ENCODE measurements at places on chromosomes 7 and 10.

- DNase-seq: no peak
Measured at GRCh38 chr10:101097881-101098280, 33.2 kb upstream of the TLX1 start.

DNA sequence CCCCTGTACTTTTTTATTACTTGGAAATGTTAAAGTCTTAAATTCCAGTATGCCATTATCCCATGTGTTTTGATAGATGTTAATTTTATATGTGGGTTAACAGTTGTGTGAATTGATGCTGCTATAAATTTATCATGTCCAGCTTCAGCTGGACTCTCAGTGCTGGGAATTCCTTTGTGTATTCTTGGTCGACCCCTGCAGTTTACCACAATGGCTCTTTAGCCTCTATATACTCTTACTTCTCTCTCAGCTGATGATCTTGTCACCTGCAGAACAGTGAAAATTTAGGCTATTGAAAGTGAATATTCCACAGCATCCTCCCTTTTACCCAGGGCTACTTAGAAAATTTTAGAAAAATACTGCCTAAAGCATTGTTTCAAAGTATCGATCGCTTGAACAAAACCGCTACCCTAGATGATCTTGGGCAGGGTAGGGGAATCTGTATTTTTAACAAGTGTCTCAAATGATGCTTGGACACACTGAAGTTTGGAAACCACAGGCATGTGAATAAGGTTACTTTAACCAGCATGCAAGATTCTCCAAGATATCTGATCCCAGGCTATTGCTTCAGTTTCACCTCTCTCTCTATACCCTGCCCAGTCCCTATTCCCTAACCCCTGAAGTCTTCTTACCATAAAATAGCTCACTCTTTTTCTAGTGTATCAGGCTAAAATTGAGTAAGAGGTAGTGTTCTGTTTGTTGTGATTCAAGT, 25.4 kb downstream of the LCOR start:
- DNase-seq: no peak

DNA sequence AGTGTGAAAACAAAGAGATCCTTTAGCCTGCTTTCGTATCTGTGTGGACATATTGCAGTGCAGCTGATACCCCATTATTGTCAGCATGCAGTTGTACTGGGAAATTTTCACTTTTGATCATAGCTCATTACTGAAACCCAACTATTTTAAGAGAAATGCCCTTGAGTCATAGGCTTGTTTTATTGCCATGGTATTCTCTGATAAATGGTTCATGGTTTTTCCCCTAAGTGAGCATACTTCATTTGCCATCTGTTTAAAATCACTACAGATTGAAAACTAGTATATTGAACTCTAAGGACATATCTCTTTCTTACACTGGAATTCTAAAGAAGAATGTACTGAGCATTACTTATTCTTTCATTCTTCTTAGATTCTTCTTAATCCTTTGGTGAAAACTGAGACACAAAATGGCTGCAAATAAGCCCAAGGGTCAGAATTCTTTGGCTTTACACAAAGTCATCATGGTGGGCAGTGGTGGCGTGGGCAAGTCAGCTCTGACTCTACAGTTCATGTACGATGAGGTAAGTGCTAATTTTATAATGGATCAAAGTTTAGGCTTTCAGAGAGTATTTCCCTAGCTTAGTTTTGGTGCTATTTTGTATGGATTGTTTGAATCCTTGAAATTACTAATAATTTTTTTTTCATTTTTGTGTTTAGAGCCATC, 63.0 kb downstream of the RALA start:
- no peak for DNase-seq

GRCh38 chr7:3992841-3993240, 689.3 kb upstream of the FOXK1 start:
- no peak for DNase-seq

DNA sequence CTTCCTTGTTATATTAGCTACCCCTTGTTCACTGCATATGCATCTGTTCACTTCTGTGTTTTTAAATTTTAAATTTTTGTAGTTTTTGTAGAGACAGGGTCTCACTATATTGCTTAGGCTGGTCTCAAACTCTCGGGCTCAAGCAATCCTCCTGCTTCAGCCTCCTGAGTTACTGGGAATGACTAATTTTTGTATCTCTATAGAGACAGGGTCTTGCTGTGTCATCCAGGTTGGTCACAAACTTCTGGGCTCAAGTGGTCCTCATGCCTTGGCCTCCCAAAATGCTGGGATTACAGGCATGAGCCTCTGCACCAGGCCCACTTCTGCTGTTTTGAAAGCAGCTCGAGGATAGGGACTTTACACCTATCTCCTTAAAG, 64.6 kb downstream of the PRTFDC1 start:
- no peak for DNase-seq

- DNase-seq: no peak
Measured at GRCh38 chr10:13189961-13190360, 28.6 kb downstream of the MCM10 start.

DNA sequence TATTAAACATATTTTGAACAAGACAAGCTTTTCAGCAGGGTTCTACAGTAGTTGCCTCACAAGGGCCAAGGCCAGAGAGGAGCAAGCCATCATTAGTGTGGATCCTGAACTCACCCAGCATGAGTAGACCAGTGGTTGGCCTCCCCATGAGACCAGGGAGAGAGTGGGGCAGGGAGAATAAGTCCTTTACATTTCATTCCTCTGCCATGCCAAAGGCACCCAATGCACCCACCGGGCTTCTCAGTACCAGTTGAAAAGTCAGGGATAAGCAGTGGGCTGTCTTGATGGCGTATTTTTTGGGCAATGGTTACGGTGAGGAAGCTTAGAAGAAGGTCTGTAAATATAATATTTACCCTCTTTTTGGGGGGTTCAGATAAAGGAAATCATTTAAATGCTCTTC, 16.6 kb downstream of the CRTAC1 start:
- DNase-seq: no peak

- no peak for DNase-seq
Measured at GRCh38 chr7:127961786-127962453, 69.3 kb downstream of the LRRC4 start.

GRCh38 chr7:1691601-1692514, 21.8 kb downstream of the ELFN1 start:
- DNase-seq: no peak

DNA sequence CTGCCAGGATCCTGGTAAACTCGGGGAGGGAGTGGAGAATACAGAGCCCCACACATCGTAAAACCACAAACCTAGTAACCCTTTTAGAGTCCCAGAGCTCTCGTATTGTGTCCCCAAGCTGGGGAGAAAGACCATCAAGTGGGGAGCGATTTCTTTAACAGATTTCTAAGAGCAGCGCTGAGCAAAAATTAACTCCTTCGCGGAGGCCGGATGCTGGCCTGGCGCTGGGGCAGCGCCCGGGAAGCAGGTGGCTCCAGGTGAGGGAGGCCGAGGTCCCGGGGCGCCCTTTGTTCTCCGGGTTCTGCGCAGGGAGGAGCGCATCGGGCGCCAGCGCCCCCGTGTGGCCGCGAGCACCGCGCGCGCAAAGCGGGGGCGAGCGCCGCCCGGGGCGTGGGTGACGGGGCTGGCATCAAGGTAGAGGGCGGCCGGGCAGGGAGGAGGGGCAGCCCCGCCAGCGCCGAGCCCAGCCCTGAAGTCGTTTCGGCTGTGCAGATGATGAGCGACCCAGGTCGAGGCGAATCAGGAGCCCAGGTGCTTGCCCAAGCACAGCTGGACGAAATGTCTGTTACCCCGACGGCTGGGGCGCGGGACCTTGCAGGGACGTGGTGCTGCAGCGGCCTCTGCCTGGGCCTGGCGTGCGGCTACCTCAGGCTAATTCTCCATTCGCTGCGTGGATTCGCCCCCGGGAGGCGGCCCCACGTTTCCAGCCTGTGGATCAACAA, 10.4 kb upstream of the FGFR2 start:
- peak; percentile 5 for DNase-seq

GRCh38 chr10:84208023-84208422, 13.7 kb downstream of the CDHR1 start:
- no peak for DNase-seq

DNA sequence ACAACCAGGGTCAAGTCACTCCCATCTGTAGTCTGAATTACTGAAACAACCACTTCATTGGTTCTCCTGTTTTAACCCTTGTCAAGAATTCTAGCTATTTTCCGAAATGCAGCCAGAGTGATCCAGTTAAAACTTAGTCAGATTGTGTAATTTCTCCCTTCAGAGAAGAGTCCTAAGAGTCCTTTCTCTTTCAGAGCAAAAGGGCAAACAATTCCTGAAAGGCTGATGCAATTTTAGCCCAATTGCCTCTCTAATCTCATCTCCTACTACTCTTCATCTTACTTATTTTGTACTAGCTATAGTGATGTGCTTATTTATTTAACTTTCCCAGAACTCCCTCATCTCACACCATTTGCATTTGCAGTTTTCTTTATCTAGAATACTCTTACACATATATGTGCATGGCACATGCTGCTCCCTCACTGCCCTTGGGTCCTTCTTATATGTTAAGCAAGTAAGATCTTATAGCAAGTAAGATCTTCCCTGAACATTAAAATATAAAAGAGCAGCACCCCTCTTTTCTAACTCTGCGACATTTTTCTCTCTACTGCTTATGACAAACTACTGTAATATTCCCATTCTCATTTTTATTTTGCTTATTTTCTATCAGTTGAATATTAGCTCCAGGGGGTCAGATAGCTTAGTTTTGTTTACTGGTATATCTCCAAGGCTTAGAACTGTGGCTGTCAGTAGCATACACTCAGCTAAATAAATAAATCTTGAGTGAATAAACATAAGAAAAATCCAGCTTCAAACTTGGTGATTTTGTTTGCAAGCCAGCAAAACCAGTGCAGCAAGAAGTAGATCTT, 44.6 kb downstream of the HGF start:
- no peak for DNase-seq

DNA sequence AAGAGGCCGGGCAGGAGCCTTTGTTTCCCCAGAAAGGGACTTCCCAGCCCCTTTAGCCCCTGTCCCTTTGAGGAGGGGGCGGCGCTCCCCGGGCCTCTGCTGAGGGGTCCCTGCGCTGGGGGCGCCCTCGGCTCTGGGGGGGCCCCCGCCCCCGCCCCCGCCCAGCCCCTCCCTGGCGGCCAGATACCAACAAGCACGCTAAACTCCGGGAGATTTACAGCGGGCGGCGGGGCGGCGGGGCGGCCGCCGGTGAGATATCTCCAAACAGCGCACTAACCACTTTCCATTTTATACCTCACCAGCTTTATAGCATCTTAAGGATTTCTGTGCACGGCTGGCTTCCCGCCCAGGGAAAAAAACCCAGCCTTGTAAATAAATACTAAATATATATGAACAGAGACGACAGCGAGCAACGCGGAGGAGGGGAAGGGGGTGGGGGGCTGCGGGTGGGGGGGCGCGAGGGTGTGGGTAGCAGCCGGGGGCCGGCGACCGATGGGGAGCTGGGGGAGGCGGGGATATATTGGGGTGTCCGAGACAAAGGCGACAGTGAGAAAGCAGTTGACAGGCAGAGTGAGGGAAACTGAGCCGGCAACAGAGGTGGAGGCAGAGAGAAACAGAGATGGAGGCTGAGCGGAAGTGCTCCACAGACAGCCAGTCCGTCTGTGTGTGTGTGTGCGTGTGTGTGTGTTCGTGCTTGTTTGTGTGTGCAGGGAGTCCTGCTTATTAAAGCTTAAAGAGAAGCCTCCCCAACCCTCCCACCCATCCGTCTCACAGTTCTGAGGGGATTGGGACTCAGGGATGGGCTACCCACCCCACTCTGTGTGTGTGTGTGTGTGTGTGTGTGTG, 85.8 kb downstream of the HIF1AN start:
- no peak for DNase-seq

DNA sequence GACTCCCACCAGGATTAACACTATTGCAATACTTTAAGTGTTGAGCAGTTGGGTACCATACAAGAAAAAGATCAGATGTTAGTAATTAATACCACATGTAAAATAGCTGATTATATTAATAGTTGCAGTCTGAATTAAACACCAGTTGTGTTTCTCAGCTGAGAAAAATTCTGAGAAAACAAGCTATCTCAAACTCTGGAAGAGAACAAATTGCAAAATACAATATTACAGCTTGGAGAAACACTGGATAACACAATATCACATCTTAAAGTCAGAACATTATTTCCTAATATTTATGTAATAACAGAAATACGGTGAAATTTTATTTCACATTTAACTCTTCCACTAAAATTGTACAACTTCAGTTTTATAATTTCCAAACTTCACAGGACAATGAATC, 9.2 kb downstream of the SNX13 start:
- no peak for DNase-seq

- peak; percentile 46 for DNase-seq
Measured at GRCh38 chr7:100887516-100888290, 1.8 kb downstream of the UFSP1 start.

GRCh38 chr10:24209946-24210491, 1.1 kb downstream of the KIAA1217 start:
- no peak for DNase-seq

DNA sequence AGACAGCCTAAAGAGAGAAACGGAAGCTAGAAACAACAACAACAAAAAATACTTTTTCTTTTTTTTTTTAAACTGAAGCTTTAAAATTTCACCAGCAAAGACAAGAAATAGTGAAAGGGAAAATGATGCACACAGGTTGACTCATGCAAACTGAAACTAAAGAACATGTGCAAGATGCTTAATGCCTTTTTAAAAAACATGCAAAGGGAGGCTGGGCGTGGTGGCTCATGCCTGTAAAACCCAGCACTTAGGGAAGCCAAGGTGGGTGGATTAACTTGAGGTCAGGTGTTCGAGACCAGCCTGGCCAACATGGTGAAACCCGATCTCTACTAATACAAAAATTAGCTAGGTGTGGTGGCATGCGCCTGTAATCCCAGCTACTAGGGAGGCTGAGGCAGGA, 15.1 kb upstream of the CUBN start:
- DNase-seq: no peak
